Activated CD8-positive, alpha-beta T cell treated with anti-CD3 and anti-CD28 coated beads, Interleukin-2, amount 10 ng/mL, durations not matched to agents 7 days and 5 days (primary cell): ENCODE measurements at places on chromosomes 16 and 17.

GRCh38 chr16:76293980-76294379 lies 16.8 kb downstream of the CNTNAP4 start:
- H3K4me1 ChIP-seq, result no peaks in the 10 kb centered on the region
- H3K36me3 ChIP-seq, result no peaks in the 10 kb centered on the region
- H3K27me3 ChIP-seq, result no peaks in the 10 kb centered on the region
- H3K4me3 ChIP-seq, result no peak overlapping the region
- no peak for DNase-seq

GRCh38 chr17:27414694-27415093 lies 41.6 kb upstream of the KSR1 start:
- H3K4me3 ChIP-seq, result no peak overlapping the region
- no peaks in the 10 kb centered on the region for H3K36me3 ChIP-seq
- no peaks in the 10 kb centered on the region for H3K4me1 ChIP-seq
- no peak for DNase-seq
- H3K27me3 ChIP-seq, result peaks cover 4% of the 10 kb centered on the region
- H3K27ac ChIP-seq, result no peak overlapping the region

DNA sequence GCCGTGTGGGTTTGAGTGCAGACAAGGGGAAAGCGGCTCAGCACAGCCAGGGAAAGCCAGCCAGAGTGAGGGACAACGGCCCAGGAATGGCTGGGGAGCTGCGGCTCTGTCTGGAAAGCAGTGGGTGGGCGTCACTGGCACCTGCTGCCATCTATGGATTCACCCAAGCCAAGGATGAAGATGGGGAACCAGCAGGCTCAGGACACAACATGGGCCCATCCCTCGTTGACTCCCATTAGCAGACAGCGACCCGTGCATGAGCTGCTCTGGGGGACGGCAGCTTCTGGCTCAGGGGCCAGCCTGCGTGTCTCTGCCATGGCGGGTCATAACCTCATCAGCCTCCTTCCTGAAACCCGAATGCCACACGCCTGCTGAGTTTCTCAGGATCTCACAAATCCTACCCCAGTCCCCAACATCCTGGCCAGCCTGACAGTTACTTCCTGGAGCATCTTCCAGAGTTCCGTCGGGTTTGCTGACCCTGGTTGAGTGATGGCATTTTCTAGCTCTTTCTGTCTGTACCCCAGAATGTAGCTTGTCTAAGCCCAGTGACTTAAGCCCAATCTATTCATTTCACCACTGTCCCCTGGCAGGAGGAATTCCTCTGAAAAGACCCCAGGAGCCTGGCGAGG lies 50.7 kb downstream of the SLC7A5 start:
- DNase-seq, result no peak
- no peak overlapping the region for H3K4me3 ChIP-seq
- H3K36me3 ChIP-seq, result no peaks in the 10 kb centered on the region
- no peaks in the 10 kb centered on the region for H3K27me3 ChIP-seq
- H3K4me1 ChIP-seq, result peaks cover 16% of the 10 kb centered on the region

- no peak overlapping the region for H3K4me3 ChIP-seq
- H3K27ac ChIP-seq, result no peak overlapping the region
- H3K4me1 ChIP-seq, result no peaks in the 10 kb centered on the region
- no peaks in the 10 kb centered on the region for H3K36me3 ChIP-seq
- no peak for DNase-seq
- H3K27me3 ChIP-seq, result no peaks in the 10 kb centered on the region
These were observed 203.5 kb upstream of the GOT2 start for GRCh38 chr16:58937661-58938060.

GRCh38 chr17:3904501-3904900 lies 11.6 kb upstream of the CAMKK1 start:
- H3K4me1 ChIP-seq, result no peaks in the 10 kb centered on the region
- H3K27me3 ChIP-seq, result no peaks in the 10 kb centered on the region
- H3K36me3 ChIP-seq, result no peaks in the 10 kb centered on the region
- H3K27ac ChIP-seq, result no peak overlapping the region
- DNase-seq, result no peak
- H3K4me3 ChIP-seq, result no peak overlapping the region

DNA sequence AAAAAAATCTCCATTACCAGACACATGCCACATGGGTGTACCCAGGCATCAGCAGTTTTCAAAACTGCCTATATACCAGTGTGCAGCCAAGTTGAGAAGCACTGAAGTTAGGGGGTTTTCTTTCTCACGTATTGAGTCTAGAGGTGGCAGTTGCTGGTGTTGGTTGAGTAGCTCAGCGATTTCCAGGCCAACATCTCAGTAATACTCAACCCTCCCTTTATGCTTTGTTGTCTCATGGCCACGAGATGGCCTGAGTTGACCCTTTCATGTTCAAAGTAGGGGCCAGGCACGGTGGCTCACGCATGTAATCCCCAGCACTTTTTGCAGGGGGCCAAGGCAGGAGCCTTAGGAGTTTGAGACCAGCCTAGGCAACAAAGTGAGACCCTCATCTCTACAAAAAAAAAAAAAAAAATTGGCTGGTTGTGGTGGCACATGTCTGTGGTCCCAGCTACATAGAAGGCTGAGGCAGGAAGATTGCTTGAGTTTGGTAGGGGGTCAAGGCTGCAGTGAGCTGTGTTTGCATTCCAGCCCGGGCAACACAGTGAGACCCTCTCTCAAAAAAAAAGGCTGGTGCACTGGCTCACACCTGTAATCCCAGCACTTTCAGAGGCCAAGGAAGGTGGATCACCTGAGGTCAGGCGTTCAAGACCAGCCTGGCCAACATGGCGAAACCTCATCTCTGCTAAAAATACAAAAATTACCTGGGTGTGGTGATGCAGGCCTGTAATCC lies 10.8 kb downstream of the LRRC3C start:
- H3K36me3 ChIP-seq, result no peaks in the 10 kb centered on the region
- H3K4me3 ChIP-seq, result no peak overlapping the region
- DNase-seq, result no peak
- H3K27me3 ChIP-seq, result no peaks in the 10 kb centered on the region
- H3K4me1 ChIP-seq, result peaks cover 22% of the 10 kb centered on the region

GRCh38 chr17:41624208-41625101 lies at the start of gene KRT17:
TSS of gene KRT17 (minus strand) at chr17:41624575. CDS start at chr17:41624509, 66 bp downstream.
- no peak within 1 kb of the TSS for H3K4me3 ChIP-seq
- H3K27me3 ChIP-seq, result no peaks in the 10 kb centered on the region

GRCh38 chr17:39996800-39997199 lies 16.2 kb downstream of the PSMD3 start:
- no peaks in the 10 kb centered on the region for H3K4me1 ChIP-seq
- no peak overlapping the region for H3K27ac ChIP-seq
- no peak for DNase-seq
- no peak overlapping the region for H3K4me3 ChIP-seq

DNA sequence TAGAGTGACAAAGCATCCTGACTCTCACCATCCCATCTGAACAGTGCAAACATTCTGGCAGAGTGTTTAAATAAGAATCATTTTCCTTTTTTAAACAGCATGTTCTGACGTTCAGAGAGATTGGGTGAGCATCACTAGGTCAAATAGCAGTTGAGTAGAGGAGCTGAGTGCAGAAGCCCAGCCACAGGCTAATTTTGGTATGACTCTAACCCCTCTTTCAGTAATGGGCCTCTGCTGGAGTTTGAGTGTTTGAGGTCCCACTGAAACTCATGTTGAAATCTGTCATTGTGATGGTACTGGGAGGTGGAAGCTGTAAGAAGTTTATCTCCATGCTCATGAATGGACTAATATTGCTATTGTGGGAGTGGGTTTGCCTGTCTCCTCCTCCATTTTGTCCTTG lies 194.4 kb downstream of the SALL1 start:
- H3K36me3 ChIP-seq, result no peaks in the 10 kb centered on the region
- H3K4me3 ChIP-seq, result no peak overlapping the region
- no peak for DNase-seq
- H3K27me3 ChIP-seq, result peaks cover 2% of the 10 kb centered on the region
- H3K27ac ChIP-seq, result no peak overlapping the region
- no peaks in the 10 kb centered on the region for H3K4me1 ChIP-seq

DNA sequence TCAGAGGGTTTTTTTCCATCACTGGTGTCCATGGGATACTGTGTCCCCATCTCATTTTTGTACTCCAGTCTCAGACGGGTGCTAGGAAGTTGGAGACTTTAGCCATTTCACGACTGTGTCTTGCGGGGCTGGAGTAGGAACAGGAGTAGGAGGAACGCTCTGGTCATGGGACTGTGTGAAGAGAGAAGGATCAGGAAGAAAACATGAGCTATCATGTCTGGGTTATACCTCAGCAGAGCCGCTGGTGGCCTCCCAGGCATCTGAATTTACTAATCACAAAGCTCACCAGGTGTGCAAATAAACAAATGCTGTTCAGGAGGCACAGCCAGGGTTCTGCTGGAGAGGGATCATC lies 225.4 kb downstream of the SEC14L1 start:
- H3K4me1 ChIP-seq, result peaks cover 60% of the 10 kb centered on the region
- H3K27me3 ChIP-seq, result peaks cover 10% of the 10 kb centered on the region
- no peak for DNase-seq
- H3K4me3 ChIP-seq, result no peak overlapping the region
- H3K36me3 ChIP-seq, result no peaks in the 10 kb centered on the region

- no peak for DNase-seq
- peaks cover 9% of the 10 kb centered on the region for H3K27me3 ChIP-seq
- peaks cover 15% of the 10 kb centered on the region for H3K36me3 ChIP-seq
- H3K27ac ChIP-seq, result no peak overlapping the region
These were observed 17.5 kb downstream of the COQ7 start for GRCh38 chr16:19084879-19085278.

GRCh38 chr16:31785126-31785525 lies 88.5 kb upstream of the ZNF267 start:
- no peak overlapping the region for H3K4me3 ChIP-seq
- H3K4me1 ChIP-seq, result no peaks in the 10 kb centered on the region
- H3K27me3 ChIP-seq, result no peaks in the 10 kb centered on the region
- DNase-seq, result no peak
- no peaks in the 10 kb centered on the region for H3K36me3 ChIP-seq

- no peak for DNase-seq
- no peaks in the 10 kb centered on the region for H3K4me1 ChIP-seq
- H3K36me3 ChIP-seq, result no peaks in the 10 kb centered on the region
- no peak overlapping the region for H3K4me3 ChIP-seq
- peaks cover 53% of the 10 kb centered on the region for H3K27me3 ChIP-seq
- no peak overlapping the region for H3K27ac ChIP-seq
These were observed 46.6 kb upstream of the AKAP1 start for GRCh38 chr17:57038486-57038885.
